ENCODE measurements at places on chromosomes 12 and 14. TPM values are rescaled to one million over a fixed set of nuclear protein-coding genes. Genes with fewer than 3 reads are reported as not detected.

DNA sequence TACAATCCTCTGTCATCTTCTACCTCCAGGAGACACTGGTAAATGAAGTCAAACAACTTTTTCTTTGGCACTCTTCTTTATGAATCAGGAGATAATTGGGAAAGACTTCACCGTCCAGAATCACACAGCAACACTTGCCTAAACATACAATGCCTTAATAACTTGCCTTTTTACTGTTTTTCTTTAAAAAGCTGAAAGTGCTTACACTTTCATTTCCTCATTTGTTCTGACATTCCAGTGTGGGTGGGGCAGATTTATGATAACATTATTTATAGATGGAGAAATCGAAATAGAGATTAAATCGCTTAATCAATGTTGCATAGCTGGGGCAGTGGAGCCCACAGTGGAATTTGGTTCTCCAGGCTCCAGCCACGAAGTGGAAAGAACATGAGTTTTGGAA, 2.8 kb upstream of the FRS2 start:
- DNase-seq = no peak

DNA sequence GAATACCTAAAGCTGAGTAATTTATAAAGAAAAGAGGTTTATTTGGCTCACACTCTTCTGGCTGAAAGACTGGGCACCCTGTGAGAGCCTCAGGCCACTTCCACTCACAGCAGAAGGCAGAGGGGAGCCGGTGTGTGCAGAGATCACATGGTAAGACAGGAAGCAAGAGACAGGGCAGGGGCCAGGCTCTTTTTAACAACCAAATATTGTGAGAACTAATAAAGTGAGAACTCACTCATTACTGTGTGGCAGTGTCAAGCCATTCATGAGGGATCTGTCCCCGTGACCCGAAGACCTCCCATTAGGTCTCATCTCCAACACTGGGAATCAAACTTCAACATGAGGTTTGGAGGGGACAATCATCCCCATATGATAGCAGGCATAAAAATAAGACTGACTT, 180.8 kb upstream of the DIO3 start:
- no peak for DNase-seq

DNA sequence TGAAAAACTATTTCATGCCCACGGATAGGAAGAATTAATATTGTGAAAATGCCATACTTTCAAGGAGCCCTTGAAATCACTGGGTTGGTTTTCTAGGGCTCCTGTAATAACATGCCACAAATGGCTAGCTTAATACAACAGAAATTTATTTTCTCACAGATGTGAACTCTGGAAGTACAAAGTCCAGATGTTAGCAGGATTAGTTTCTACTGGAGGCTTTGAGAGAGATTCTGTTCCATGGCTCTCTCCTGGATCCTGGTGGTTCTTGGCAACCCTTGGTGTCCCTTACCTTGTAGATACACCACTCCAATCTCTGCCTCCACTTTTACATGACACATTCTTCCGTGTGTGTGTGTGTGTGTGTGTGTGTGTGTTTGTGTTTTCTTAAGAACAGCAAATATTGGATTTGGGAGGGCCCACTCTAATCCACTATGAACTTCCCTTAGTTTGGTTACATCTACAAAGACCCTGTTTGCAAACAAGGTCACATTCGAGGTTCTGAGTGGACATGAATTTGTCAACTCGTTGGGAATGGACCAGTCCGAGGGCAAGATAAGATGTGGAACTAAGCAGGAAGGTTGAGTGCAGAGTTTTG, 381.1 kb downstream of the IPO8 start:
- no peak for DNase-seq

DNA sequence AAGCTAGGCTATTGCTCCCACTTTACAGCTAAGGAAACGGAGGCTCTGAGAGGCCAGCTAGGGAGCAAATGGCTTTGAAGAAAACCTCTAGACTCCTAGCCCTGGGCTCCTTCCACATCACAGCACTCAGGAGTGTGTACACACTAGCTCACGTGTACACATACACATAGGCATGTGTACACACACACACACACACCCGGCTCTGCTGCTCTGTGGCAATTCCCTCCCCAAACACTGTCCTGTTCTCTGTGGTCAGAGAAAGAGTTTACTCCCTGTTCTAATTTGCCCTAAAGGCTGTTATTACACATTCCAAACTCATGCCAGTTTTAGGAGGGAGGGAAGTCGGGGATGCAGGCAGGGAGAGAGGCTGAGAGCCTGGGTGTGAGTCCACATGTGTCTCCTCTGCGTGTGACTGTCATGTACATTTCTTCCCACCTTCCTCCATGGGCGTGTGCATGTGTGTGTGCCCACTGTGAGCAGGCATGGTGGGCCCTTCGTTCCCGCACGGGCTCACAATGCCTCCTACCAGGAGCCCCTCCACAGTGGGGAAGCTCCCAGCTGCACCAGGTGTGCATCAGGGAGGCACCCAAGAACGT, 14.2 kb downstream of the TRPV4 start:
- DNase-seq = no peak

GRCh38 chr12:5210923-5211290, 167.2 kb downstream of the KCNA5 start:
- DNase-seq = no peak

DNA sequence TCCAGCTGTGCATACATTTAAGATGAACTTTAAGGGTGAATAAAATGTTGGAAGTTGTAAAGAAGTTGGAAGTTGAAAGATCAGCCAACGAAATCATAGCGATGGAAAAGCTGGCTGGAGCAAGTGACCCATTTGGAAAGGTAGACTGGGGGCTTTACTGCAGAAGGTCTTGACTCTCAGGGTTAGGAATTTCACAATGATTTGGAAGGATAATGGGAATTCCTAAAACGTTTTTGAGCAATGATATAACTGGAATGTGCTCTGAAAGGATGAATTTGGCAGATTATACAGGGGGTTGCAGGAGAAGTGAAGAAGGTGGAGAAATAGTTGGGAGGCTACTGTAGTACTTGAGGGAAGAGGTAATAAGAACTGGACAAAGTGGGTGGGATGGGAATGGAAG, 27.4 kb downstream of the EMP1 start:
- DNase-seq = no peak

DNA sequence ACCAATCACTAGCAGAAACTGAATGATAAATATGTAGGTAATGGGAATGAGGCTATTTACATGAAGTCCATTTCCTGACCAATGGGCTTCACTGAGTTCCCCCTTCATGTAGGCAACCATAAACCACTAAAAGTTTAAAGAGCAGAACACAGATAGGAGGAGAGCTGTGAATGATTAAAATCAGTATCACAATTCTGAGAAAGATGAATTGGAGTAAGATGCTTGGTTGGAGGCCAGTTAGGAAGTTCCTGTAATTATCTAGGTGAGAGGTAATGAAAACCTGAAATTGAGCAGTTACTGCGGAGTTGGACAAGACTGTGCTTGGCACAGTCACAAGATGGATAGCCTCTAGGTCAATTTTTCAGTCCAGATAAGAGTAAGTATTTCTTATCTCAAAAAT, 56.6 kb downstream of the GALNT4 start:
- DNase-seq = no peak

GRCh38 chr12:116165036-116165425, 112.5 kb downstream of the MED13L start:
- no peak for DNase-seq

DNA sequence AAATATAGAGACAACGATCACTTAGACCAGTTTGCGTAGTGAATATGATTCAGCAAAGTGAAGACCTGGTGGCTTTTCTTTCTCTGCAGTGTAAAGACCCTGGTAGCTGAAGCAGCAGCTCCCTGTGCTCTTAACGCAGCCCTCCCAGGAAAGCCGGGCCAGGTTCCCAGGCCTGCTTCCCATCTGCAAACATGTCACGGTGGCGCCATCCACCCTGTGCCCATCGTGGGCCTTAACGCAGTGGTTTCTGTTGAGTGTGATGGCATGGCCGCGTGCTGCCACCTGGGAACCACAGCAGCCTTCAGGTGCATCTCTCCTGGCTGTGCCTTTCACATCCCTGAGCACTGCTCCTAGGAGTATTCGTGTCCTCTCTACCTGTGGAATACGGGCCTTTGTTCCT, 71.5 kb downstream of the WDR20 start:
- no peak for DNase-seq

DNA sequence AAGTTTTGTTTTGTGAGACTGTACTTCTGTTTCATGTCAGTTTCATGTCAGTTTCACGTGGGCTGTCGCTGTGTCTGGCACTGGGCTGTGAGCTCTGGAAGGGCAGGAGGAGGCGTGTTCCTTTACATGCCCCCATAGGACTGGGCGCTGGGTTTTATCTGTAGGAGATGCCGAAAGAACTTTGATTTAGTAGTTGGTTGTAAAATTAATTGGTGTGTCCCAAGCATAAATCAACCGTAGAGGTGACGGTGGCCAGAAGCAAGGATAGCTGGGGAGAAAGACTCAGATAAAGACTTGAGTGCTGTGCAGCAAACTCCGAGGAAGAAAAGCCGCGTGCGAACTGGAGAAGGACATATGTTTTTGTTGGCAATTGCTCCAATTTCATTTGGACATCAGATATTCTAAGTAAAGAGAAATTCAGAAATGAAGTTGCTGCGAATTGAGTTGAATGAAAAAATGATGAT, 182.5 kb downstream of the VRK1 start:
- no peak for DNase-seq

DNA sequence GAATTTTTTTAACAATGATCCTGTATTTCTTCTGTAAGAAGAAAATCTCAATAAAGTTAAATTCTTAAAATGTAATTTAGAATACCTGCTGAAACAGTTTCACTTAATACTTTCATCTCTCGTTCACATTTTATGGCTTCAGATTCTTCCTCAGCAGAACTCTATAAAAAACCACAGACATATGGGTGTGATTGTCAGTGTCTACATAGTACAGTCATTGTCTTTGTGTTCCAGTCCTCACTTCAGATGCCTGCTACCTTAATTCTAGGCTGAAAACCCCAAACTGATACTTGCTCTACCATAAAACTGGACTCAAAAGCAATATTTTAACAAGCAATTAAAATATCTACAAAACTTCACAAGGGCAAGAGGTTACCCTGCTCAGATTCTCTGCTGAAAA, 71.8 kb downstream of the DNAI7 start:
- no peak for DNase-seq

GRCh38 chr12:106753526-106753925, 21.0 kb upstream of the RIC8B start:
- no peak for DNase-seq

DNA sequence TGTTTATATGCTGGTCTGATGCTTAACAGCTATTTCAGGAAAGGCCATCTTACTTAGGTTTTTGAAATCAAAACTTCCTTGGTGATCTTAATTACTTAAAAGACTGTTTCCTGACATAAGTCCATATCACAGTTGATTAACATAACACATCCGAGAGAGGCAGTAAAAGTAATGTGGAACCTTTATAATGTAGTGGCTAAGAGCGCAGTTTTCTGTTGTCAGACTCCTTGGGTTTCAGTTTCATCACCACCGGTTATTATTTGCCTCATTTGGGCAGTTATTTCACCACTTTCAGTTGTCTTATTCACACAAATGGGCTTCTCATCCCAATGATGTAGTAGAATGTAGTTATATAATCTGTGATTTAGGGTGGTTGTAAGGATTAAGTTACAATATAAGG, 30.9 kb downstream of the TBC1D15 start:
- DNase-seq = no peak

- DNase-seq = no peak
These were observed 930 bp upstream of the MIA2 start for GRCh38 chr14:39232554-39233415.

- DNase-seq = no peak
These were observed 13.8 kb downstream of the DTX1 start for GRCh38 chr12:113070117-113070906.

DNA sequence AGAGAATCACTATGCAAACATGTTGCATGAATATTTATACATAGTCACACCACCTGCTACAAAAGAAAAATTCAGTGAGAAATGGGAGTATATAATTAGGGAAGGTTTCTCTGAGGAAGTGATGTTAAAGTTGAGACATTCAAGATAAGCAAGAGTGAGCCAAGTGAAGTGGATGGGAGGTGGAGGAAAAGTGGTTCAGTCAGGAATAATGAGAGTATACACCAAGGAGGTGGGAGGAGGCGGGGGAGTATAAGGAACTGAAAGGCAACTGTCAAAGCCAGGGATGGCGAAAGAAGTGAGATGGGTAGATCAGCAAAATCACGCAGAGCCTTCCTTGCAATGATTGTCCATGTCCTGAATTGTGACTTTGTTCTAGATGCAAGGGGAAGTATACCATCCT, 33.7 kb downstream of the PRKD1 start:
- DNase-seq = no peak

GRCh38 chr14:104112113-104112505, 26.3 kb upstream of the KIF26A start:
- DNase-seq = no peak

GRCh38 chr14:97709552-97709951, 912.4 kb downstream of the VRK1 start:
- no peak for DNase-seq

GRCh38 chr12:131642101-131642540, 68.8 kb upstream of the SFSWAP start:
- no peak for DNase-seq

GRCh38 chr14:81991998-81992397, 458.3 kb upstream of the SEL1L start:
- DNase-seq = no peak

DNA sequence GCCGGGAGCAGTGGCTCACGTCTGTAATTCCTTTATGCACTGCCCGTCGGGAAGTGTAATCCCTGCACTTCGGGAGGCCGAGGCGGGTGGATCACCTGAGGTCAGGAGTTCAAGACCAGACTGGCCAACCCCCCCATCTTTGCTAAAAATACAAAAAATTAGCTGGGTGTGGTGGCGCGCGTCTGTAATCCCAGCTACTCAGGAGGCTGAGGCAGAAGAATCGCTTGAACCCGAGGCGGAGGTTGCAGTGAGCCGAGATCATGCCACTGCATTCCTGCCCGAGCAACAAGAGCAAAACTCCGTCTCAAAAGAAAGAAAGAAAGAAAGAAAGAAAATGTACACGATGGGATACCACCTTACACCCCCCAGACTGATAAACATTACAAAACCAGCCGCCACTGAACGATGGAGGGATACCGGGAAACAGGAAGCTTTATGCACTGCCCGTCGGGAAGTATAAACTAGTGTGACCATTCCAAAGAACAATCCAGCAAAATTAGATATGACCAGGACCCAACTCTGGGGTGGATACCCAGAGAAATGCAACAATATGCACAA, 1.1 kb downstream of the ABCD4 start:
- no peak for DNase-seq

GRCh38 chr14:99896361-99896760, 103.1 kb downstream of the EML1 start:
- DNase-seq = no peak

Gene KRT73
- total RNA-seq = not detected

Gene OR4K14
- total RNA-seq = not detected

Gene KRT75
- total RNA-seq = not detected

Gene ANO2
- total RNA-seq = 4.0 TPM

Gene TAS2R50
- 0.25 TPM for total RNA-seq

Gene SCNN1A
- 108 TPM for total RNA-seq

Gene CLMN
- total RNA-seq = 12.2 TPM

Gene SPX
- 0.76 TPM for total RNA-seq

Gene TMEM132C
- total RNA-seq = not detected

Gene KLRK1
- total RNA-seq = 0.15 TPM

Gene CCDC77
- 29.7 TPM for total RNA-seq

Gene FGF6
- total RNA-seq = not detected

Measured in WTC11 (cell line).